Activated CD8-positive, alpha-beta T cell treated with anti-CD3 and anti-CD28 coated beads for 36 hours (primary cell): ENCODE measurements at places on chromosomes 1 and 21. TPM values are rescaled to one million over a fixed set of nuclear protein-coding genes. Genes with fewer than 3 reads are reported as not detected.

GRCh38 chr21:41453198-41453597, 27.2 kb downstream of the MX1 start:
- H3K27me3 ChIP-seq: no peaks in the 10 kb centered on the region
- H3K4me1 ChIP-seq: no peaks in the 10 kb centered on the region
- H3K27ac ChIP-seq: no peak overlapping the region
- H3K36me3 ChIP-seq: peaks cover 4% of the 10 kb centered on the region

Gene ST6GALNAC5
- not detected for total RNA-seq

DNA sequence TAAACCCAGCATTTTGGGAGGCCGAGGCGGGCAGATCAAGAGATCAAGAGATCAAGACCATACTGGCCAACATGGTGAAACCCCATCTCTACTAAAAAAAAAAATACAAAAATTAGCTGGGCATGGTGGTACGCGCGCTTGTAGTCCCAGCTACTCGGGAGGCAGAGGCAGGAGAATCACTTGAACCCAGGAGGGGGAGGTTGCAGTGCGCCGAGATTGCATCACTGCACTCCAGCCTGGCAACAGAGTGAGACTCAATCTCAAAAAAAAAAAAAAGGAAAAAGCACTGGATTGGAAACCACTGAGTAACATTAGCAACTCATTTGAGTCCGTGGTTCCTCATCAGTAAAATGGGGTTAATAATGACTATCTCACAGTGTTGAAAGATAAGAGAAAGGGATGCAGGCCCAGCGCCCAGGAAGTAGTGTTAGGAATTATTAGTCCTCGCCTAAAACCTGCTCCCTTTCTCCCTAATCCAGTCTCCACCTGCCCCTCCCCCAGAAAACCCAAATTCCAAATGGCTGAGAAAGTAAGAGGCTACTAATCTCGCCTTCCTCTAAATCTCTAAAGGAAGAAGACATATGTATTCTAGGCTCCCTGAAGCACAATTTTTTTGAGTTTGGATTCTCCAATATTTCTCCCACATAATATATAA, 49.5 kb downstream of the RHBG start:
- H3K27me3 ChIP-seq: peaks cover 63% of the 10 kb centered on the region
- H3K4me1 ChIP-seq: peaks cover 18% of the 10 kb centered on the region
- H3K4me3 ChIP-seq: no peak overlapping the region
- H3K27ac ChIP-seq: no peak overlapping the region

GRCh38 chr1:13543451-13544220, 29.8 kb upstream of the LRRC38 start:
- H3K4me1 ChIP-seq: no peaks in the 10 kb centered on the region
- DNase-seq: no peak
- no peak overlapping the region for H3K4me3 ChIP-seq
- H3K36me3 ChIP-seq: no peaks in the 10 kb centered on the region
- peaks cover 2% of the 10 kb centered on the region for H3K27me3 ChIP-seq

Gene MLLT11
- total RNA-seq: 4.2 TPM

GRCh38 chr1:37813529-37814145, 5.6 kb upstream of the YRDC start:
- no peak for DNase-seq
- no peaks in the 10 kb centered on the region for H3K27me3 ChIP-seq
- H3K4me3 ChIP-seq: no peak overlapping the region
- no peak overlapping the region for H3K27ac ChIP-seq
- peaks cover 15% of the 10 kb centered on the region for H3K4me1 ChIP-seq

- H3K27ac ChIP-seq: no peak overlapping the region
- H3K36me3 ChIP-seq: no peaks in the 10 kb centered on the region
- no peak for DNase-seq
- H3K4me1 ChIP-seq: peaks cover 19% of the 10 kb centered on the region
- no peak overlapping the region for H3K4me3 ChIP-seq
Measured at GRCh38 chr1:59138402-59138801, 158.5 kb upstream of the FGGY start.

DNA sequence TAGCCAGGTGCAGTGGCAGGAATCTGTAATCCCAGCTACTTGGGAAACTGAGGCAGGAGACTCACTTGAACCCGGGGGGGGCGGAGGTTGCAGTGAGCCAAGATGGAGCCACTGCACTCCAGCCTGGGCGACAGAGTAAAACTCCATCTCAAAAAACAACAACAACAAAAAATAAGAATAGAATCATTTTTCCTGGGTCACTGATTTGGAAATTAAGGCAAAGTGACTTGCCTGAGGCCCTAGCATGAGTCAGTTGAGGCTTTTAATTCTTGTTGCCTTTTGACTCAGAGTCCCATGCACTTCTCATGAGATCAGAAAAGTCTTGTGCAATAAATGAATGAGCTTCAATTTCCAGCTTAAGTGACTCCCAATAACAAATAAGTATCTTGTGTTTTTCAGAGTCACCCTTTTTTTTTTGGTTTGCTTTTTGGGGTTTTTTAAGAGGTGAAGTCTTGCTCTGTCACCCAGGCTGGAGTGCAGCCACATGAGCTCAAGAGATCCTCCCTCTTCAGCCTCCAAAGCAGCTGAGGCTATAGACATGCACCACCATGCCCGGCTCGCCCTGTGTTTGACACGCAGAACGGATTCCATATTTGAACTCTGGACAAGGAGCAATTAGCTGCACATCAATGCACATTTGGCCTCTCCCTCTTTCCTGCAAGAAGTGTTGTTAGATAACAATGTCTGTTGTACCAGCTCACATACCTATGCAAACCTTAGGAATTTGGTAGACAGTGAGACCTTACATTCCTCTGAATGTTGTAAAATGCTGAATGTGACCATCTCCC, 3.4 kb upstream of the PLEKHM2 start:
- no peak overlapping the region for H3K4me3 ChIP-seq
- peaks cover 30% of the 10 kb centered on the region for H3K4me1 ChIP-seq
- no peak overlapping the region for H3K27ac ChIP-seq
- H3K36me3 ChIP-seq: no peaks in the 10 kb centered on the region

- H3K27ac ChIP-seq: no peak within 1 kb of the TSS
- H3K4me3 ChIP-seq: no peak within 1 kb of the TSS
- H3K36me3 ChIP-seq: no peaks in the 10 kb centered on the region
- no peak for DNase-seq
Measured at GRCh38 chr1:2476061-2476999, at the start of gene PLCH2. Gene PLCH2, plus strand, starts transcription at chr1:2476289. Its CDS starts 300 bp downstream, at chr1:2476589.

Gene KIF21B
- 93.5 TPM for total RNA-seq

DNA sequence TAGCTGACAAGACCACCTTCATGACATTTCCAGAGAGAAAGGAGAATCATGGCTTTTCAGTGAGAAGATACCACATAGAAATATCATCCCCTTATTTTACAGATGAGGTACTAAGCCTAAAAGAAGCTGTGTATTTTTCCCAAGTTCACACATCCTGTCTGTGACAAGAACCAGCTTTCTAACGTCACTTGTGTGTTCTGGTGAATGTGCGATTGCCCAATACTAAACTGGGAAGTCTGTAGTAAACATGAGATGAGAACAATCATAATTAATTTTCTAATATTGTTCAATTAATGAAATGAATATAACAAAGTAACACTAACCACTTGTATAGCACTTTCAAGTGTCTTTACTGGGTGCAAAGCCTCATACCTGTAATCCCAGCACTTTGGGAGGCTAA, 46.0 kb downstream of the PTGER3 start:
- no peak overlapping the region for H3K27ac ChIP-seq
- no peaks in the 10 kb centered on the region for H3K36me3 ChIP-seq
- DNase-seq: no peak
- H3K4me3 ChIP-seq: no peak overlapping the region

Gene C1QC
- not detected for total RNA-seq

DNA sequence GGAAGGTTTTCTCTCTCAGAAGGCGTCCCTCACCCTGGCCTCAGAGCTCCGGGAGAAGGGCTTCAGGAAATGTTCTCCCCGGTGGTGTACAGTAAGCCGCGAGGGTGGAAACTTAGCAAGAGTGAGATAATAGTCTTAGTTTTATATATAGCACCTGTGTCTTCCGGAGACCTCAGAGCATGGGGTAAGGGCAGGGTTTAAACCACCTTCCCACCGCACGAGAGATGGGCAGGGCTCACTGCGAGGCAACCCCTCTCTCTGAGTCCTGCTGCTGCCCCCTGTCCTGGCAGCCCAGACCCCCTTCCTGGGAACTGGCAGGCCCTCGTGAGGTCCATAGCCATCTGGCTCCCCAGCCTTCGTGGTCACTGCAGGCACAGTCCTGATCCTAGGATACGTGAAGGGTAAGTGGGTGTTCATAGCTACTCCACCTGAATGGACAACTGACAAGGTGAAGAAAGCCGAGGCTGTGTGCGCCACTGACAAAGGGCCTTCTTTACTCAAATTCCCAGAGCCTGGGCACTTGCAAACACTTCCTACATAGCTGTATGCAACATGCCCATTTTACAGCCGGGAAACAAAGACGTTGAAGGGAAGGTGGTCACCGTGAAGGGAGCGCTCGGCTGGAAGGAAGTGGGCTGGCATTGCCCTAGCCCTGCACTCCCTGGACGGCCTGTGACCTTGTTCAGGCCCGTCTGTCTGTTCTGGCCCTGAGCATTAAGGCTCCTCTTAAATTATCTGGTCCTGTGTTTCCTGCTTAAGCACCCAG, 26.9 kb downstream of the ITPKB start:
- H3K4me3 ChIP-seq: peak overlapping the region; percentile 31
- no peaks in the 10 kb centered on the region for H3K27me3 ChIP-seq
- peaks cover 63% of the 10 kb centered on the region for H3K36me3 ChIP-seq
- H3K27ac ChIP-seq: peak overlapping the region; percentile 99

Gene TACSTD2
- total RNA-seq: 0.68 TPM

Gene PIGR
- not detected for total RNA-seq

DNA sequence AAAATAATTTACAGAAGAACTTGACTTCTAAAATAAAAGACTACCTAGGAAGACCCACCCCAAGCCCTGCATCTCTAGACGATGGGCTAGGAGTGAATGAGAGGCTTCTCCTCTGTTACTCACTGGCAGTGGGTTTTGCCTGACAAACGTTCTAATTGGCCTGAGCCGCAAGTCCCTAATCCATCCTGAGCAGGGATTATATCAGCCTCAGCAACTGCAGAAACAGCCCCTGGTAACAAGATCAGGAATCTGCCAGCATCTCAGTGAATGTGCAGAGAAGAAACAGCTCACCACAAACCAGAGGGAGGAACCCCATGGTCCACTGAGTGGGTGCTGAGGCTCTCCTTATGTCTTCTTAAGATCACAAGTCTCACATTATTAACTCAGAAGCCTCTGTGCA, 240.6 kb downstream of the BRINP2 start:
- no peaks in the 10 kb centered on the region for H3K27me3 ChIP-seq
- H3K4me3 ChIP-seq: no peak overlapping the region
- DNase-seq: no peak
- H3K36me3 ChIP-seq: no peaks in the 10 kb centered on the region
- H3K27ac ChIP-seq: no peak overlapping the region

- H3K27me3 ChIP-seq: no peaks in the 10 kb centered on the region
- no peak for DNase-seq
- H3K27ac ChIP-seq: no peak overlapping the region
- peaks cover 2% of the 10 kb centered on the region for H3K4me1 ChIP-seq
Measured at GRCh38 chr1:227793948-227794816, 21.3 kb upstream of the PRSS38 start.

Gene S100B
- 2.7 TPM for total RNA-seq

Gene CLCA1
- total RNA-seq: not detected

DNA sequence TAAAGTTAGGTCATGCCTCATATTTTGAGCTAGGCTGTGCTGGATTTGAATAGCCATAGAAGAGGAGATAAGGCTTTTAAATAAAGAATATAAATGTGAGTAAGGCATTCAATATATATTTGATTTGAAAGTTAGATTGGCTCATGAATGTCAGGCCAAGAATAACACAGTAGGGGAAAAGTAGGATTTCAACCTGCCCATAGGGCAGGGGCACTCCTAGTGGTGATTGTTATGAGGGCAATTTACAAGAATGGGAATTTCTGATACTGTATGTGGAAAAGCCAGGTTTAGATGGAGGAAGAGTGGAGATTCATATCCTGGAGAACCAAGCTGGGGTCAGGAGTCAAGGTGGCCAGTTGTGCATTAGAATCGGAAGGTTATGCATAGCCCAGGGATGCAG, 74.9 kb downstream of the DNAH14 start:
- no peak overlapping the region for H3K27ac ChIP-seq
- no peak for DNase-seq
- no peaks in the 10 kb centered on the region for H3K4me1 ChIP-seq
- H3K27me3 ChIP-seq: peaks cover 5% of the 10 kb centered on the region

DNA sequence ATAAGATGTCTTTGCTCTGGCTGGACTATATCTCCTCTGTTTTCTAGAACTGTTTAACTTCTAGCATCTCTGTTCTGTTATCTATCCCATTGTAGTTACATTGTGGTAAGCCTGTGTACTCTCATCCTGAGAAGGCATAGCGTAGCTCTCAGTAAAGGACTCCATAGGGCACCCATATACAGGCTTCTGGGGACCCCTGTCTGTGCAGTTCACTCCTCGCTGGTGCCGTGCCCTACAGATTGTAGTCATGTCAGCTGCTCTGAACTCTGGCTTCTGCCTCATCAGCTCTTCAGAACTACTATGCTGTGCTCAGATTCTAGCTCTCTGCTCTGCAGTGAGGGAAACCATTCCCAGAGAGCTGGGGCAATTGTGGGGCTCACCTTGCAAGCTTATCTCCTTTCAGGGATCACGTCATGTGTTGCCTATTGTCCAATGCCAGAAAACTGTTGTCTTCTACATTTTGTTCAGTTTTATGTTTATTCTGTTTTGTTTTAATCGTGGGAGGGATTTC, 181.3 kb upstream of the USP24 start:
- H3K4me3 ChIP-seq: no peak overlapping the region
- DNase-seq: no peak

Gene NOTCH2NLA
- total RNA-seq: 19.2 TPM

DNA sequence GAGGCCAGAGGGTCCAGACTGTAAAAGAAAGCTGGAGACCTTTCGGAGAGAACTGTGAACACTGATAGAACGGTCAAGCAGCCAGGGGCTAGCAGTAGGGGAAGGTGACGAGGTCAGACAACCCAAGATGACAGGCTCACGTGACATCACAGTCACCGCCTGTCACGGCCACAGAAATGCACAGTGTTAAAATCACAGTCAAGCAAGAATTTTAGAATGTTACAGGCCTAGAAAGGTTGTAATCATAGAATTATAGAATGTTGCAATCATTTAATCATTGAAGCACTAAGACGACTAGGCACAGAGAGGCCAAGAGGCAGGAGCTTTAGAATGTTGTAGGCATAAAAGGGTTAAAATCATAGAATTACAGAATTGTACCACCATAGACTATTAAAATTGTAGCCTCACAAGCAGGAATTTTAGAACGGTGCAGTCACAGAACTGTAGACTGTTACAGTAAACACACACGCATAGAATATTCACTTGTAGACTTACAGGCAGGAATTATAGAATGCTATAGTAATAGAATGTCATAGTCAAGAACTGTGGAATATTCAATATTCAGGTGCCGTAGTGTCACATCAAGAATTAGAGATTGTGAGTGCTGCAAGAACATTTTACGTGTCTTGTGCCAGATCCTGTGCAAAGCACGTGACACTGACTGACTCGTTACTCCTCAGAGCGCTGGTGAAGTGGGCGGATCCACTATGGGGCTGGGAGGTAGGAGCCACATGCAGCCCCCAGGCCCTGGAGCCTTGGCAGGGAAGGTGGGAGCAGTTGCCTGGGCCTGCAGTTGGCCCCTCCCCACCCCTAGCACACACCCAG, 118.1 kb downstream of the EPHB2 start:
- H3K4me3 ChIP-seq: no peak overlapping the region
- no peak overlapping the region for H3K27ac ChIP-seq
- H3K27me3 ChIP-seq: no peaks in the 10 kb centered on the region
- DNase-seq: no peak
- H3K4me1 ChIP-seq: no peaks in the 10 kb centered on the region
- no peaks in the 10 kb centered on the region for H3K36me3 ChIP-seq

Gene CNKSR1
- 1.2 TPM for total RNA-seq

GRCh38 chr1:205172729-205173366, 38.7 kb downstream of the DSTYK start:
- H3K36me3 ChIP-seq: peaks cover 30% of the 10 kb centered on the region
- peak overlapping the region; percentile 69 for H3K27ac ChIP-seq
- peaks cover 35% of the 10 kb centered on the region for H3K4me1 ChIP-seq
- H3K4me3 ChIP-seq: no peak overlapping the region
- H3K27me3 ChIP-seq: no peaks in the 10 kb centered on the region
